Pons (tissue), 1 donor: ENCODE measurements at places on chromosomes 11 and 22.

- DNase-seq: no peak
Measured at GRCh38 chr11:88535266-88535665, 197.7 kb upstream of the CTSC start.

DNA sequence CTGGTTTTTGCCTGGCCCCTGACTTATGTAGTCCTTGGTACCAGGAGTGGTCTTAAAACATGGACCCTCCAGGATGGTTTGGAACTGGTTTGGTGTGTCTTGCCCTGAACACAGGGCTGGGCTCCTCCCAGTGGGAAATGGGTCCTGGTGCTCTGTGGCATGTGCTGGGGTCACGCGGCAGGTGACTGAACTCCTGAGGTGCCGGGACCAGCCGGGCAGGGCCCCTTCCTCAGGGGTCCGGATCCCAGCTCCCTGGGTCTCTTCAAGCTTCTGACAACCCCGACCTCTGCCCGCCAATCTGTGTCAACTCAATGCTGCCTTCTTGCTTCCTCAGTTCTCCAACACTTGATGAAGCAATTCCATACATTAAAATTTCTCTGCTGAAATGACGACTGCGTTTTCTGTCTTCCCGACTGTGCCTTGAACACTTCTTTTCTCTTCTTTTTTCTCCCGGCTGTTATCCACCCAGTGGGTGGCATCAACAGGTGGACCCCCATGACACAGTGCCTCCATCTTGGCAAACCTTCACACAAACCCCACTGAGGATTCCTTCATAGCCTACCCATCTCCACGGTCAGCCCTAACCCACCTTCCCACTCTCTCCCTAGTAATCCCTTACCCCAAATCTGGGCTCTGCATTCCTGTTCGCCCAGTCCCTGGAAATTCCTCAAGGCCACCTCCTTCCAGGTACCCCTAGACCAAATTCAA lies 4.4 kb downstream of the IFT27 start:
- DNase-seq: no peak

GRCh38 chr11:57288771-57289579 lies 35.8 kb downstream of the TNKS1BP1 start:
- DNase-seq: no peak

- DNase-seq: no peak
Measured at GRCh38 chr11:115452241-115452640, 52.0 kb downstream of the CADM1 start.

DNA sequence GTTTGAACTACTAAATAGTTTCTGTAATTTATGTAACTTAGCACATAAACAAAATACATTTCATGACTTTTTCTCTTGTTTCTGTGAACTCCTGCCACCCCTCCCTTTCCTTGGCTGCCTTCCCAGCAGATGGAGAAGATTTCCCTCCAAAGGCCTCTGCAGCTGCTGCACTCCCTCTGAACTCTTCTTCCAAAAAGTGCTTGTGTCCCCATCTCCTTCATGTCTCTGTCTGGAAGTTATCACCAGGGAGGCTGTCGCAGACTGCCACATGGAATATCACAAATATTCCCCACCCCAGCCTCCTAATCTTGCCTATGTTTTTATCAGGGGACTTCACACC lies 1068.3 kb downstream of the OPCML start:
- DNase-seq: no peak

DNA sequence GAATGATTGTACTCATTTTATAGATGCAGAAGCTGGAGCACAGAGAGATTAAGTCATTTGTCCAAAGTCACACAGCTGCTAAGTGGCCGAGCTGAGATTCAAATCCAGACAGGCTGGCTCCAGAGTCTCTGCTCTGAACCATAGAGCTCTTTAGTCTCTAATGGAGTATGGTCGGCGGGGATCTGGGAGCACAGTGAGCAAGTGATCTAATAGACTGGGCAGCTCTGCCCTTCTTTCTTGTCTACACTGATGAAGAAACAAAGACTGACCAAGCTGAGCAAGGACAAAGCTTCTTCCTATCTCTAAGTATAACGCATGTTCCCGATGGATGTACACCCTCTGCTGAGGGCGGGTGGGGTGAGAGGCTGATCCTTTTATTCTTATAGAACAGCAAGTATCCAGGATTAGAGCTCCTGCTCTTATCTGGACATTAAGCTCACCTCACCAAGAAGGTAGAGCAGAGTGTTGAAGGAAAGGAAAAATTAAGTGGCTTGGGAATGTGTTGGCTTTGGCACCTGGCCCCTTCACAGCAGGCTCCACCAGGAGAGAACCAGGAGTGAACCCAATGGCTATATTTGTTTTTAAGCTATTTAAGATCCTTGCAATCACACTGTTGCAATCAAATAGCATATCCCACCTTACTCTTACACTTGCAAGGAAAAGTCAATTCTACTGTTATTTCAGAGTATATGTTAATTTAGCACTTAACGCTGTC lies 68.7 kb downstream of the ETS1 start:
- no peak for DNase-seq

- no peak for DNase-seq
Measured at GRCh38 chr22:43550672-43551071, 138.9 kb downstream of the MPPED1 start.

- DNase-seq: no peak
Measured at GRCh38 chr11:1092919-1093318, 18.2 kb downstream of the MUC2 start.

- no peak for DNase-seq
Measured at GRCh38 chr11:106684944-106685343, 333.3 kb downstream of the GUCY1A2 start.

DNA sequence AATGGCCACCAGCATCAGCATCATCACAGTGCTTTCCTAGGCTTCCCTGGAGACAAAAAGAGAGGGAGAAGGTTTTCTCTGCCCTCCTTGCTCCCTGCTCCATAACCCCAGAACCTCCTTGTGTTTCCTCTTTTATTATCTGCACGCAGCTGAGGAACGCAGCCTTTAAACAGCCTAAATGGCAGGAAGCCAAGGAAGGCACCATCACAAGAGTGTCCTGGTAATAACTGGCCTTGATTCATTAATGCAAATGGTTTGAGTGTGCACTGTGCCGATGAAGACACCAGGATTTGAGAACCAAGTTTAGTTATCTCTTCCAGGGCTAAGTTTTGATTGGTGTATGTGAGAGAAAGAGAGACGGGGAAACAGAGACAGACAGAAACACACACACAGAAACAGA lies 29.4 kb upstream of the DRD2 start:
- DNase-seq: peak; percentile 63

DNA sequence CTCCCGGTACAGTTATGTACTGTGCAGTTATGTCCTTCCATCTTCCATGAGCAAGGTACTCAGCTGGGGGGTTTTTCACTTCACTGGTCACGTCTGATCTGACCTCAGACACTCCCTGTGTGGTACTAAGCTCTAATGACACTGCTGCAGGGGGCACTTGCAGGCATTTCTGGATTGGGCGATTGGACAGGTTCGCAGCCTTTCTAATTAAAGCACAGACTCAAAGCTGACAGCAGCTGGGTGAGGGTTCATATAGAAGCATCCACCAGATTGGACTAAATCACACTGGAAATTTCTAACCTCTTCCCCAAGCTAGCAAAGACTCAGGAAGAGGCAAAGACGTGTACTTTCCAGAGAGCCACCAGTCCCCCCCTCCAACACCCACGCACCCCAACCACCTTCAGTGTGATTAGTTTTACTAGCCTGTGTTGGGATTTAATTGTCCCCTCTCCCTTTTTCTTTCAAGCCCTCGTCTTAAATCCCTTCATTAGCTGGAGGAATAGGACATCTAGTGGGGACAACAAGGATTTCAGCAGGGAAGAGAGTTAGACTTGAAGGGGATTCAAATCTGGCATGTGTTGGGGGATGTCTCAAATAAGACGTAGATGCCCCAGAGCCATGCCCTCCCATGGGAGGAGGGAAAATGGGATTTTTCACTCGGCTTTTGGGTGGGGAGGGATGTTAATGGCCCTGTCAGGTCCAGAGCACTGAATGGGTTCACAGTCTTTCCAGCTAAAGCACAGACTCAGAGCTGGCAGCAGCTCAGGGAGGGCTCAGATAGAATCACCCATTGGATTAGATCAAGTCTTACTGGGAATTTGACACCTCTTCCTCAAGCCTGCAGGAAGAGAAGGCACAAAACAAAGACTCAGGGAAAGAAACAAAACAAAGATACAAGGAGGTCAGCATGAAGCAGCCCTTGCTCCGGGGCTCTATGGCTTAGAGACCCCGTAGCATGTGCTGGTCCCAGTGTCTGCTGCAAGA lies 10.9 kb downstream of the INS start:
- DNase-seq: peak; percentile 29

GRCh38 chr11:61855939-61856680 lies 28.0 kb downstream of the FADS2 start:
- no peak for DNase-seq

DNA sequence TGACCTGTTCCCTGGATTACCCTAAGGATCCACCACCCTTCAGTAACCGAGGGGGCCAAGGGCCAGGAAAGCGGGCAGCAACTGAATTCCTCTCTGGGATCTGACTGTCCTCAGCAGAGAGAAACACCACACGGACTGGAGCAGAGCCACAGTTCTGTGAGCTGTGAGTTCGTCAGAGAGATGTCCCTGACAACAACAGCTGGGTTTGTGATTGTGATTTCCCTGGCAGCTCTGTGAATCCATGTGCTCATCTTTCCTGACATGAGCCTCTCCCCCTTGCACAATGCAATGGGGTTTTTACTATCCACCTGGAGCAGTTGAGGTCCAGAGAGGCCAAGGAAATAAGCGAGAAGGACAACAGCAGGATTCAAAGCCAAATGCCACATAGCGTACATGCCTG lies 69.4 kb upstream of the AMPD3 start:
- DNase-seq: no peak

GRCh38 chr22:46019351-46019750 lies 42.4 kb upstream of the WNT7B start:
- DNase-seq: no peak

- no peak for DNase-seq
Measured at GRCh38 chr11:43401252-43401651, 42.5 kb downstream of the TTC17 start.

DNA sequence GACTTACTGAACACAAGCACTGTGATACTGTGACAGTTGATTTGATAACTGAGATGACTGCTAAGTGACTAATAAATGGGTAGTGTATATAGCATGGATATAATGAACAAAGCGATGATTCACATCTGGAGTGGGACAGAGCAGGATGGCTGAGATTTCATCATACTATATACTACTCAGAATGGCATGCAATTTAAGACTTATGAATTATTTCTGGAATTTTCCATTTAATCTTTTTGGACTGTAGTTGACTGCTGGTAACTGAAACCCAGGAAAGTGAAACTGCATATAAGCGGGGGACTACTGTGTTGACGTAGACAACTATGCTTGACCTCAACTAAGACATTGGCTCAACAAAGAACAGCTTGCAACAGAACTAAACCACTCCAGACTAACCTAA lies 20.0 kb upstream of the NUCB2 start:
- DNase-seq: no peak

GRCh38 chr11:86116386-86116726 lies 47.5 kb upstream of the PICALM start:
- DNase-seq: no peak

GRCh38 chr11:86818462-86819192 lies 18.3 kb downstream of the PRSS23 start:
- peak; percentile 84 for DNase-seq

DNA sequence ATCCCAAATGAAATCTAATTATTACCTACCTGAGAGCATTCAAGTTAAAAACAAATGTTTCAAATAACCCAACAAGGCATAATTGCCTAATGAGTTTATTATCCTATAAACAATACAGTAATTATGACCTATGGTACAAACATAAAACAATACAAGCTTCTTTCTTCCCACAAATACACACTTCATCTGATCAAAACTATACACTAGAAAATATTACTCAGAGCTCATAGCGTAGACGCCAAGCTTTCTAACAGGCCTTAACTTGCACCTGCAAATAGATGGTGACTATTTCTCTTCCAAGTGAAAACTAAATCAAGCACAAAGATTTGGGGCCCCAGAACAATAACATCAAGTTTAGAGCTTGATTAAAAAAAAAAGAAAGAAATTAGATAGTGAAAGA lies 78.1 kb downstream of the SOX6 start:
- no peak for DNase-seq

DNA sequence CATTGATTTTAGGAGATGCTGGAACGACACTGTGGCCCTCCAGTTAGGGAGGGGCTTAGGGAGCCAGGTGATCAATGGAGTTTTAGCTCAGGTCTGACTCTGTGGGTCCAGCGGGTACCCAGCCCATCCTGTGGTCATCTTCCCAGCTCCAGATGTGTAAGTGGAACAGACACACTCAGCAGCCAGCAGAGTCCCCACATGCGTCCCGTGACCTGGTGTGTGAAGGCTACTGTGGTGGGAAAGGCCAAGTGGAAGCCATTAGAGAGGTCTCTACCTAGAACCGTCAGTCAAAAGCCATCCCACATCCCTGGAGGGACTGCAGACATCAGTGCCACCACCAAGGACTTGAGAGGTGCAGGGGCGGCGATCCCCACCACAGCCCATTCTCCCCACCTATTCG lies 19.9 kb upstream of the CD81 start:
- DNase-seq: no peak

- DNase-seq: no peak
Measured at GRCh38 chr11:8654503-8654902, 28.0 kb downstream of the TRIM66 start.

GRCh38 chr11:96524475-96524874 lies 134.7 kb downstream of the JRKL start:
- DNase-seq: no peak
